ENCODE measurements at places on chromosomes 13 and 19. TPM values are rescaled to one million over a fixed set of nuclear protein-coding genes. Genes with fewer than 3 reads are reported as not detected.

Gene ARID3A
- total RNA-seq = 37.1 TPM

Gene ZFP36
- total RNA-seq = 15.4 TPM

Gene NKPD1
- 0.48 TPM for total RNA-seq

Gene KIR3DL2
- 0.72 TPM for total RNA-seq

Gene CBLC
- total RNA-seq = 4.1 TPM

Gene CATSPERD
- not detected for total RNA-seq

Gene KLK15
- 1.2 TPM for total RNA-seq

Gene CYP2F1
- total RNA-seq = not detected

Gene ADGRE3
- total RNA-seq = not detected

Data from umbilical cord (tissue), 2 donors.